T-helper 17 cell (primary cell): ENCODE measurements at places on chromosomes 13 and 19. TPM values are rescaled to one million over a fixed set of nuclear protein-coding genes. Genes with fewer than 3 reads are reported as not detected.
A peak's percentile ranks its signal among the peaks of the same experiment; 100 is the strongest.

DNA sequence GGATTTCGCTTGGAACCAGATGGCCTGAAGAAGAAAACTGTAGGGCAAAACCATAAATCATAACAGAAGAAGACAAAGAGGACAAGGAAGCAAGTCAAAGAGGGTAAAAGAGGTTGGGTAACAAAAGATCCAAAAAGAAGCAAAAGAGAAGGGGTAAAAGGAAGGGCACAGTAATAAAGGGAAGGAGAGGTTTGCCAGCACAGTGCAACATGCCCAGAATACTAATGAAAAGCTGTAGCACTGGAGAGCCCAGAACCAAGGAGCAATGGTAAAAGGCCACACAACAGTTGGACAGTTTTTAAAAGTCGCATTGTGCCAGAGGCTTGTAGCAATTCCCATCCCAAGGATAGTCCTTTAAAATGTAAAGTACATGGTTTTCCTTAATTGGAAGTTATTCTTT lies 506.6 kb downstream of the PCDH9 start:
- no peaks in the 10 kb centered on the region for H3K4me1 ChIP-seq
- H3K27me3 ChIP-seq, result no peaks in the 10 kb centered on the region
- no peaks in the 10 kb centered on the region for H3K36me3 ChIP-seq

DNA sequence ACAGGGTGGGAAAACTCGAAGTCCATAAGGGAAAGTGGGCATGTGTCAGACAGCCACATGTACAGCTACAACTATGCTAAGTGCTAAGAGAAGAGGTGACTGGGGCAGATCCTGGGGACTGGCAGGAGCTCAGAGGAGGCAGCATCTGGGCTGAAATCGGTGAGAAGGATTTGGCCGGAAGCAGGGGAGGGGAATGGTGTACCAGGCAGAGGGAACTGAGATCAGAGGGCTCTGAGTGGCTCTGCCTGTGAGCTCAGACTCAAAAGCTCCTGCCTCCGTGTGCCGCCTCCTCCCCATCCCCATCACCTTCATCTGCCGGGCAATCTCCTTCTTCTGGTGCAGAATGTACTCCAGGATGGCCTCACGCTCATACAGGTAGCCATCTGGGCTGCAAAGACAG lies 21.8 kb downstream of the NOSIP start:
- no peak for DNase-seq
- peak overlapping the region; percentile 91 for H3K4me3 ChIP-seq
- peaks cover 53% of the 10 kb centered on the region for H3K4me1 ChIP-seq
- H3K27me3 ChIP-seq, result no peaks in the 10 kb centered on the region
- peaks cover 8% of the 10 kb centered on the region for H3K36me3 ChIP-seq

DNA sequence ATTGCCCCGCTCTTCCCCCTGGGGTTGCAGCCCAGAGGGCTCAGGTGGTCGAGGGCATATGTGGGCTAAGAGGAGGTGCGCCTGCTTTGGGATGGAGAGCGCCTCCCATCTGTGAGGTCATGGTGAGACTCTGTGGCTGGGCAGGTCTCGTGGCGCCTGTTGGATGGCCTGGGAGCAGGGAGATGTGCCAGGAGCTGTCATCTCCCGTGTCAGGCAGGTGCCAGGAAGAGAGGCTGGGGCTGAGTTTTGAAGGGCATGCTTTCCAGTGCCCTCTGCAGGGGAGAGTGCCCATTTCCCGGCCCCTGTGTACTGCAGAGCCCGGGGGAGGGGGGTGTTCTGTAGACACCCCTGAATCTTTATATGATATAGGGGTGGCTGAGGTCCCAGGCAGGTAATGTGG lies 2.8 kb downstream of the WTIP start:
- peaks cover 60% of the 10 kb centered on the region for H3K27me3 ChIP-seq
- H3K4me1 ChIP-seq, result peaks cover 6% of the 10 kb centered on the region
- H3K36me3 ChIP-seq, result peaks cover 10% of the 10 kb centered on the region
- no peak overlapping the region for H3K4me3 ChIP-seq
- H3K27ac ChIP-seq, result no peak overlapping the region
- DNase-seq, result no peak

DNA sequence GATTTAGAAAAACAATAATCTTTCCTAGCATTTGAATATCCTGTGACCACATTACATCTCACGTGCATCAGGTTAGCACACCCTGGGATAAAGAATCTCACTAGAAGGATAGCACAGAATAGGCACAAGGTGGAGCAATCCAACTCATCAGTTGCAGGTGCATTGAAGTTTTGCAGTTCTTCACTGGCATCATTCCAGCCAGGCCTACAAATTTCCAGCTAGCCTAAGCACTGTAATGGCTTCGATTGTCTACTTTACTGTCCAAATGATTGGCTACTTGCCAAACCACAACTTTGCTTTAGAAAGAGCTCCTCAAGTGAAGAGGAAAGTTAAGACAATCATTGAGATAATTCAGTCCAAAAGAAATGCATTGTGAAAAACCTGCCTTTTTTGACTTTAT lies 89.5 kb downstream of the SPRY2 start:
- H3K27me3 ChIP-seq, result no peaks in the 10 kb centered on the region
- no peak overlapping the region for H3K27ac ChIP-seq
- no peak overlapping the region for H3K4me3 ChIP-seq

DNA sequence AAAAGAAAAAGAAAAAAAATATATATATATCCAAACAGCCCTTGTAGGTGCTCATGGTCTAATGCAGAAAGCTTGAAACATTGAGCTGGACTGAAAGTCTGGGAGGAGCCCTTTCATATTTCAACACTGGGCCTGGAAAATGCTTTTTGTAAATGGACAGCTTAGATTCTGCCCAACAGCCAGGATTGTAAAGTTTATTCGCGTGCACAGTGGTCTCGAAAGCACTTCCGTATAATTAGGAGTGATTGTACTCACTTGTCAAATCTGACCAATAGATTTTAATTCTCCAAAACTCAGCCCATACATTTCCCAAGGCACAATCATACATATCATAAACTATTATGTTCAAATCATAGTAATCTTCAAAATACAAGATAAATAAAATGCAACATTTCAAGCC lies 260.1 kb downstream of the COL4A1 start:
- peaks cover 19% of the 10 kb centered on the region for H3K27me3 ChIP-seq
- H3K4me3 ChIP-seq, result no peak overlapping the region
- H3K27ac ChIP-seq, result no peak overlapping the region
- H3K36me3 ChIP-seq, result peaks cover 2% of the 10 kb centered on the region
- no peaks in the 10 kb centered on the region for H3K4me1 ChIP-seq

GRCh38 chr19:2064788-2065524 lies 13.9 kb upstream of the MKNK2 start:
- no peak for DNase-seq
- H3K27me3 ChIP-seq, result no peaks in the 10 kb centered on the region
- H3K4me1 ChIP-seq, result peaks cover 22% of the 10 kb centered on the region
- no peak overlapping the region for H3K4me3 ChIP-seq
- H3K36me3 ChIP-seq, result no peaks in the 10 kb centered on the region

GRCh38 chr19:18833849-18834643 lies 2.3 kb downstream of the UPF1 start:
- H3K4me1 ChIP-seq, result peaks cover 46% of the 10 kb centered on the region
- H3K27me3 ChIP-seq, result no peaks in the 10 kb centered on the region
- peak overlapping the region; percentile 95 for H3K27ac ChIP-seq

DNA sequence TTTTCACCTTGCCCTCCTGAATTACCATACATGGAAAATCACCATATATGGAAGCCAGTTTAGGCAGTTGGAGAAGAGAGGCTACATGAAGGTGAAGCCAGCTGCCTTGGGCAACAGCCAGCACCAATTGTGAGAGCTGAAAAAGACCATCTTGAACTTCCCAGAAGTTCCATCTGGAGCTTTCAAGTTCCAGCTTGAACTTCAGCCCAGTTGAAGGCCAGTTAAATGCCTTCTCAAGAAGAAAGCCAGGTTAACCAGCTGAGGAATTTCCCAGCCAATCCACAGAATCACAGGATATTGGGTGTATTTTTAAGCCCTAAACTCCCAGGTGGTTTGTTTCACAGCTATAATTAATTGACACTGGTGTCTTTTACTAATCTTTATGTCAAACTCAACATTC lies 713.6 kb upstream of the MIR17HG start:
- no peak overlapping the region for H3K4me3 ChIP-seq
- no peaks in the 10 kb centered on the region for H3K36me3 ChIP-seq
- no peak overlapping the region for H3K27ac ChIP-seq
- H3K27me3 ChIP-seq, result no peaks in the 10 kb centered on the region
- DNase-seq, result no peak

DNA sequence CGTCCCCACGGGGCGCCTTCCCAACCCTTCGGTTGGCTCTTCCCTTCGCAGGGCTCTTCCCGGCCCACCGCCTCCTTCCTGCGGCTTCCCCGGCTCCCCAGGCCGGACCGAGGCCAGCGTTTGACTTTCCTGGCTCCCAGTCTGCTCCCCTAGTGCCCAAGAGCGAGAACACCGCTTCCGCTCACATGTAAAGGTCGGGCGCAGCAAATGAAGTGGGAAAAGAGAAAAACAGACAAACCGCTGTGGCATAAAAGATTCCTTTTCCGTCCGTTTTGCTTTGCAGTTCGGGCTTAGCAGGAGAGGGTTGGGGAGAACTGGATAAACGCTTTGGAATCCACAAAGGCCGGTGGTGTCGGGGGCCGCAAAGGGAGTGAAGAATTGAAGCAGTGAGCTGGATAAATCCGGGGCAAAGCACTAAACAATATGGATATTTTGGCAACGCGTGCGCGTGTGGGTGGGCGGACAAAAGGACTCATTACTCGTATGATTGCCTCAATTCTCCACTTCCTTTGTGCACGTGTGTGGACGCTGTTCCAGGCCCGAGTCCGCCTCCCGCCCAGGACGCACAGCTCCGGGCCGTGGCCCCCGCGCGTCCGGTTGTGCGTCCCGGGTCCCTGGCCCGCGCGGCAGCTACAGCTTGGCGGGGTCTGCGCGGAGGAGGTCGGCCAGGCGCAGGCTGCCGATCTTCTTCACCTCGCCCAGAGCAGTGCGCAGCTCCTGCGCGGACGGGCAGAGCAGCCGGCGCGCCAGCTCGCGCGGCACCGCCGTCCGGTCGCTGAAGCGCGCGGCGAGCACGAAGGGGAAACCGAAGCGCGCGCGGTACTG lies 8.6 kb upstream of the CDX2 start:
- peaks cover 20% of the 10 kb centered on the region for H3K4me1 ChIP-seq
- H3K27me3 ChIP-seq, result peaks cover 86% of the 10 kb centered on the region
- H3K27ac ChIP-seq, result no peak overlapping the region
- DNase-seq, result no peak
- no peak overlapping the region for H3K4me3 ChIP-seq

Gene CDC42EP5
- not detected for total RNA-seq

GRCh38 chr19:2478756-2479555 lies 3.0 kb downstream of the GADD45B start:
- DNase-seq, result peak; percentile 65
- H3K4me1 ChIP-seq, result peaks cover 29% of the 10 kb centered on the region
- H3K36me3 ChIP-seq, result peaks cover 9% of the 10 kb centered on the region
- H3K27me3 ChIP-seq, result no peaks in the 10 kb centered on the region

Gene SIAH3
- 0.15 TPM for total RNA-seq

Gene KLK14
- 0.39 TPM for total RNA-seq

DNA sequence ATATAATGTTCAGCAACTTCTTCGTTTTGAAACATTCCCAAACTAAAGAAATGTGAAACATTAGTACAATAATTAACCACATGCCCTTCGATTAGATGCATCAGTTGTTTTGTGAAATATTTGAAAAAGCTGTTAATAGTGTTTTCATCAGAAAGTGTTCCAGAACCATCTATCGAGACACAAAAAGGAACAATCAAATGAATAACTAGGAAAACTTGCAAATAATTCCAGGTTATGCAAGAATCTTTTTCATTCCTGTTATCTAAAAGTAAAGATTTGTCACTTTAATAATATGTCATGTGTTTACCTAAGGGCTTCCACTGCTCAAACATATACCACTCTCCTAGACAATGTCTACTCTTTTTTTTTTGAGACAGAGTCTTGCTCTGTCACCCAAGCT lies 904.2 kb upstream of the MIR17HG start:
- H3K4me1 ChIP-seq, result no peaks in the 10 kb centered on the region
- no peaks in the 10 kb centered on the region for H3K36me3 ChIP-seq
- H3K27ac ChIP-seq, result no peak overlapping the region
- no peak for DNase-seq
- H3K4me3 ChIP-seq, result no peak overlapping the region

Gene SACS
- 15.5 TPM for total RNA-seq

- DNase-seq, result peak; percentile 37
- H3K36me3 ChIP-seq, result peaks cover 2% of the 10 kb centered on the region
- no peak overlapping the region for H3K4me3 ChIP-seq
These were observed 9.1 kb upstream of the LHFPL6 start for GRCh38 chr13:39612023-39612637.

Gene VSTM2B
- not detected for total RNA-seq

Gene CNN1
- not detected for total RNA-seq

DNA sequence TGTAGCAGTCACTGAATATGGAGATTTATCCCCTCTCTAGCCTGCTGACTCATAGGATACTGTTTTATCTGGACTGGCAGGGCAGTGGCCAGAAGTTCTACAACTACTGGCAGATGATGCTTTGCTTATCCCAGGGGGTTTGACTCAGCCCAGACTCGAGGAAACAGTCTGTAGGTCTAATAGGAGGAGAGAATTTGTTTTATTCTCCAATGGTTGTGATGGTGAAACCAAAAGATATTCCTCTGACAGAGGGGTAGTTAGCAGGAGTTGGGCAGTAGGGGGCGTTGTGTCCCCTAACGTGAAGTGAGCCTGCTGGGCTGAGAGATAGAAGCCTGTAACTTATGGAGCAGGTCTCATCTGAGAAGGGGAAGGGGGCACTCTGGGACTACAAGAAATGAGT lies 74.9 kb downstream of the WTIP start:
- DNase-seq, result no peak
- peaks cover 4% of the 10 kb centered on the region for H3K36me3 ChIP-seq
- H3K4me1 ChIP-seq, result no peaks in the 10 kb centered on the region
- H3K4me3 ChIP-seq, result no peak overlapping the region

DNA sequence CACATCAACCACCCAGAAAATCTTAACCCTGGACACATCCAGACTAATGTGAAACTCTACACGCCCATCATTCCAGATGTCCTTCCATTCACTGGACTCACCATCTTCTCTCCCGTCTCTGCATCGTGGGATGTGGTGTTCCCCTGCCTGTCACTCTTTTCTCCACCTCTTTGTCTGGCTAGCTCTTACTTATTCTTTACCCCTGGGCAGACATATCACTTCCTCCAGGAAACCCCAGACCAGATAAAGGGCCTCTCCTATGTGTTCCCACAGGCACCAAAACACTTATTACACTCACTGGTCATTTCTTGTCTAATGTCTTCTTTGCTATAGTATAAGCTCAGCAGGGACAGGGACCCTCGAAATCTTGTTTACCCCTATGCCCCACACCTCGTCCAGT lies 109.3 kb upstream of the IPO5 start:
- no peak overlapping the region for H3K4me3 ChIP-seq
- no peaks in the 10 kb centered on the region for H3K4me1 ChIP-seq
- no peak for DNase-seq
- H3K27me3 ChIP-seq, result peaks cover 33% of the 10 kb centered on the region

- H3K27ac ChIP-seq, result peak overlapping the region; percentile 99
- no peaks in the 10 kb centered on the region for H3K27me3 ChIP-seq
- peaks cover 37% of the 10 kb centered on the region for H3K4me1 ChIP-seq
- peak; percentile 91 for DNase-seq
- H3K36me3 ChIP-seq, result no peaks in the 10 kb centered on the region
These were observed 4.0 kb downstream of the TPGS1 start for GRCh38 chr19:511101-511851.

Gene DYRK1B
- total RNA-seq, result 47.5 TPM
